Sigmoid colon (tissue), 7 donors: ENCODE measurements at places on chromosomes 4 and X.

DNA sequence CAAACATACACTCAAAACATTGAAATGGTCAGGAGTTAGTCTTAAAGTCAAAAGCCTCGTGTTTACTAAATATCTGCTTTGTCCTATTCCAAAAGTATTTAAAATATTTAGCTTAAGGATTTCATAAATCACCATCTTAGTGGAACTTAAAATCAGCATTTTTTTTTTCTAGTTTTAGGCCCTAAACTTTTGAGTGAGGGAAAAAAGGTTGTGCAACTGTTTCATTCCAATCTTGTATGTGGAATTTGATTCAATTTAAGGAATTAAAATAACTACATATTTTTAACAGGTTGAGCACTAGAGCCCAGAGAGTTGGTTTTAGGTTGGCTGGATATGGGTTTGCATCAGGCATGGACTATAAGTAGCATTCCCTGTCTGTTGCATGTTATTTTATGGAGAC is 35.7 kb upstream of the ANK2 start:
- DNase-seq, result no peak

GRCh38 chr4:159420162-159421057 is 317.5 kb downstream of the RAPGEF2 start:
- DNase-seq, result no peak

DNA sequence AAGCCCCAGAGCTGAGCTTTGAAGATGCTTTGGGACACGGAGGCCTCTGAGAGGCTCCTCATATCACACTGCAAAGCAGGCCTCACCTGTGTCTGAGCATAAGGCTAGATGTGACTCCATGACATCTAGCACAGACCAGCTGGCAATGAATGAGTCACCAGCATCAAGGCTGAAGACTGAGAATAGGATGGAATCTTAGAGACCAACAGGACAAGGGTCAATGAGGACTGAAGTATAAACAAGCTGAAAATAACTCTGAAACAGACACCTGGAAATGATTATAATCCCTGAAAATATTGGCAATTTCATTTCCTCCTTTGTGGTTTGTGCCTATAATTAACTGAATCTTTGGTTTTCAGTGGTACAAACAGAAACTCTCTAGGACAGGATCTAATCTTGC is 87.1 kb upstream of the PRPS1 start:
- no peak for DNase-seq

GRCh38 chr4:172688534-172688933 is 480.1 kb upstream of the GALNT7 start:
- DNase-seq, result no peak

DNA sequence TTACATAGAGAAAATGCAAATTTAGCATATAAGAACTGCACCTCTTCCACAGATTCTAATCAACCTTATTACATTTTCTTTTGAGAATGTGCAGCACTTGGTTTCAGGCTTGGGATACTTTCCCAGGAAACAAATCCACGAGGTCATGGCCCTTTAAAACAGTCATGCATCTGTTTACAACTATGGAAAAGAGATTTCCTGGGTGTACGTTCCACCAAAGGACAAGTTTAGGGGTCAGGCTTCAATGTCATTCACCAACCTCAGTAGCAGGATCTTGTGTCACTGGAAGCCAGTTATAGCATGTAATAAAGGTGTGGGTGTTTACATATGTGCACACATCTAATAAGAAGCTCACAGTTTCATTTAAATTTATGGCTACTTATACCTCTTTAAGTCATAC is 30.7 kb downstream of the EREG start:
- no peak for DNase-seq

DNA sequence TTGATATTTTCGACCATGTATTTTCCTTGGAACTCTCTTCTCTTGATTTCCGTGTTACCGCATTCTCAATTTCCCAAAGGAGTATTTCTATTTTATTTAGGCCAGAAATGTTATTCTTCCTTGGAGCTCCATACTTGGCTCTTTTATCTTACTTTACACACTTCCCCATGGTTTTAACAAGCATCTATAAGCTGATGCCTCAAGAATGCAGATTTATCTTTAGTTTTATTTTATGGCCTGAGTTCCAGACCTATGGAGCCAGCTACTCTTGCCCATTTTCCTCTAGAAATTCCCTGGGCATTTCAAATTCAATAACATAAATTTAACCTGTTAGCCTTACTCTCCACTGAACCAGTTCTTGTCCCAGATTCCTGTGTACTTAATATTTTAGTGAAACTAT is 43.7 kb downstream of the SULT1E1 start:
- no peak for DNase-seq

GRCh38 chrX:118644378-118644777 is 83.0 kb upstream of the IL13RA1 start:
- DNase-seq, result no peak
